GM12891 (cell line): ENCODE measurements at places on chromosomes 12 and 14.

- DNase-seq, result no peak
Measured at GRCh38 chr14:54864526-54864925, 38.1 kb downstream of the GCH1 start.

DNA sequence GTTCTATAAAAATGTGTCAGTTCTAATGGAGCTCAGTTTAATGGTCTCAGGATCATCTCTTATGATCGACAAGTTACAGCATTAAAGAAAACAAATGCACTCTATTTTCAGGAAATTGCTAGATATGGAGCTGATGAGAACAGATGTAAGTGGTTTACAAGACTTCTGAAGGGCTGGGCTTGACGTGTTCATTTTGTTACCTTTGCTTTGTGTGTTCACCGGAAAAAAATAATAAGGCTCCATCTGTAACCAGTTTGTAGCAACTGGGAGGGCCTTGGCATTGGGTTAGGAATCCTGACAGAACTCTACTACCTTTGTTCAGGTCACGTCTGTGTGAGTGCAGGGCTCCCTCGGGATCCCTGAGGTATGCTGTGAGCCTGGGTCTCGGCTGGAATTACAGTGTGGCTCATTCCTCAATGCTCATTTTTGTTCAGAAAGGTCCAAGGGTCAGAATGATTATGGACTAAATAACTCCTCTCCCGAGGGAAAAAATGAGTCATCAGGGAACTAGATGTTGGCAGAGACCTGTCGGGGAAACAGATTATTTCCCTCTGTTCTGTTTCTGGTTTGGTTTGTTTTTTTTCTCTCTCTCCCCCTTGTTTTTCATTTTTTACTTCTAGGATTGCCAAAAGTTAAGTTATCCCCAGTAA, 158.0 kb downstream of the SLC5A8 start:
- no peak for DNase-seq

DNA sequence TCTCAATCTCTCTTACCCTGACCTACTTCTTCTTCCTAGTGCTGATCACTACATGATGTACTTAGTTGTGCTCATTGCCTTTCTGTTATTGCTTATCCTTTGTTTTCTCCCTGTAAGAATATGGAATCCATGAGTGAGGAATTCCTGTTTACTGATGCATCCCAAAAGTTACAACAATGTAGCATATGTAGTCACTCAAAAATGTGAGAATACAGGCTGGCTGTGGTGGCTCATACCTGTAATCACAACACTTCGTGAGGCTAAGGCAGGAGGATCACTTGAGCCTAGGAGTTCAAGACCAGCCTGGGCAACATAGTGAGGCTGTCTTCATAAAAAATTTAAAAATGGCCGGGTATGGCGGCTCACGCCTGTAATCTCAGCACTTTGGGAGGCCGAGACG, 8.0 kb upstream of the WDR20 start:
- DNase-seq, result no peak

GRCh38 chr14:42665083-42665482, 1058.4 kb downstream of the LRFN5 start:
- no peak for DNase-seq

DNA sequence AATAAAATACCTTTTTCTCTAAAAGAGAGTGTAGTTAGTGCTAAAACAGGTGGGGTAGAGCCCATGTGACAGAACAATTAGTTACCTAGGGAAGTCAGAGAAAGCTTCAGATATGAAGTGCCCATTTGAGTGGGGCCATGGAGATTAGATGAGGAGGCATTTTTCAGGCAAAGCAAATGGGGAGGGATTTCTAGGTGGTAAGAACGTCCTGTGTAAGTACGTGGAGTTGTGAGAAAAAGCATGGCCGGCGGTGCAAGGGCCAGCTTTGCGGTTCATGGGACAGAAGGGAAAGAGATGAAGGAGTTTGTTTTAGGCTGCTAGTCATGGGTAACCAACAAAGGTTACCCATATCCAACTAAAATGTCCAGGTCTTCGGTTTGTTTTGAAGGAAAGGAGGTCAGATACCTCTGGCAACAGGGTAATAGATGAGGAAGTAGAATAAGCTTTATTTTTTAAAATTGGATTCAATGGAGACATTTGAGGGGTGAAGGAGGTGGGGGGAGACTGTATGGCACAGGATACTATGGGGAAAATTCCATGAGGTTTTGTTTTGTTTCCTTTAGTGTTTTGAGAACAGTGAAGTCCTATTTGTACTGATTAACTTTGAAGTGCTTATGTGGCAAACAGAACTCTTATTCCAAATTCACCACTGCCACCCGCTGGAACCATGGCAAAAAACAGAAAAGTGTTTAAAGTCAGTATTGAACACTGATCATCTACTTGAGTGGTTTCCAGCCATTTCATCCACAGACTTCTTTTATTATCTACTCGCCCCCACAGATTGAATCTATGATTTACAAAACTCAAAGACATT, 10.0 kb upstream of the SNRPF start:
- DNase-seq, result no peak

- no peak for DNase-seq
Measured at GRCh38 chr12:94679554-94680195, 29.3 kb upstream of the TMCC3 start.

GRCh38 chr12:128069359-128069997, 197.5 kb upstream of the TMEM132C start:
- peak; percentile 17 for DNase-seq

DNA sequence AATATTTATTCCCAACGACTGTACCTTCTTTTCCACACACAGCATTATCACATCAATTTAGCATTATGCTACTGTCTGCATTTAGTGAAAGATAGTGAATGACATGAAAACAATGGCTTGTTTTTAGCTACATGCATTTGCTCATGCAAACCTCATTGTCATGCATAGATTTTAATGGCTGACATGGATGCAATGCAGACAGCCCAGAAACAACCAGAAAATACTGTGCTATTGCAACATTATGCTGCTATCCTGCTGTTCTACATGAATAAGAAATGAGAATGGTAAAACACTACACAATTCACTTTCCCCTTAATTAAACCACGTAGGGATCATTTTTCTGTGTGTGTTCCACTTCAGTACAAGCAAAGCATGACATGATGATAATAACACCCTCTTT, 90.8 kb downstream of the LIN7A start:
- DNase-seq, result no peak

GRCh38 chr12:13253966-13254760, 57.6 kb downstream of the EMP1 start:
- DNase-seq, result no peak

GRCh38 chr12:92629349-92630065, 73.3 kb upstream of the PLEKHG7 start:
- DNase-seq, result no peak
